Colonic mucosa (tissue), 4 donors: ENCODE measurements at places on chromosomes 16 and 17. TPM values are rescaled to one million over a fixed set of nuclear protein-coding genes. Genes with fewer than 3 reads are reported as not detected.
A peak's percentile ranks its signal among the peaks of the same experiment; 100 is the strongest.

GRCh38 chr16:81195885-81196534 lies 42.5 kb upstream of the BCO1 start:
- H3K27me3 ChIP-seq = no peaks in the 10 kb centered on the region
- no peak for DNase-seq
- no peaks in the 10 kb centered on the region for H3K4me1 ChIP-seq
- no peak overlapping the region for H3K27ac ChIP-seq

GRCh38 chr17:81578561-81579225 lies 26.5 kb upstream of the FAAP100 start:
- no peak overlapping the region for H3K4me3 ChIP-seq
- H3K36me3 ChIP-seq = no peaks in the 10 kb centered on the region
- H3K27ac ChIP-seq = no peak overlapping the region
- no peaks in the 10 kb centered on the region for H3K27me3 ChIP-seq
- no peak for DNase-seq
- no peaks in the 10 kb centered on the region for H3K4me1 ChIP-seq

GRCh38 chr16:69724414-69724873 lies 1.9 kb downstream of the NQO1 start:
- no peaks in the 10 kb centered on the region for H3K27me3 ChIP-seq
- no peak for DNase-seq
- no peaks in the 10 kb centered on the region for H3K36me3 ChIP-seq

DNA sequence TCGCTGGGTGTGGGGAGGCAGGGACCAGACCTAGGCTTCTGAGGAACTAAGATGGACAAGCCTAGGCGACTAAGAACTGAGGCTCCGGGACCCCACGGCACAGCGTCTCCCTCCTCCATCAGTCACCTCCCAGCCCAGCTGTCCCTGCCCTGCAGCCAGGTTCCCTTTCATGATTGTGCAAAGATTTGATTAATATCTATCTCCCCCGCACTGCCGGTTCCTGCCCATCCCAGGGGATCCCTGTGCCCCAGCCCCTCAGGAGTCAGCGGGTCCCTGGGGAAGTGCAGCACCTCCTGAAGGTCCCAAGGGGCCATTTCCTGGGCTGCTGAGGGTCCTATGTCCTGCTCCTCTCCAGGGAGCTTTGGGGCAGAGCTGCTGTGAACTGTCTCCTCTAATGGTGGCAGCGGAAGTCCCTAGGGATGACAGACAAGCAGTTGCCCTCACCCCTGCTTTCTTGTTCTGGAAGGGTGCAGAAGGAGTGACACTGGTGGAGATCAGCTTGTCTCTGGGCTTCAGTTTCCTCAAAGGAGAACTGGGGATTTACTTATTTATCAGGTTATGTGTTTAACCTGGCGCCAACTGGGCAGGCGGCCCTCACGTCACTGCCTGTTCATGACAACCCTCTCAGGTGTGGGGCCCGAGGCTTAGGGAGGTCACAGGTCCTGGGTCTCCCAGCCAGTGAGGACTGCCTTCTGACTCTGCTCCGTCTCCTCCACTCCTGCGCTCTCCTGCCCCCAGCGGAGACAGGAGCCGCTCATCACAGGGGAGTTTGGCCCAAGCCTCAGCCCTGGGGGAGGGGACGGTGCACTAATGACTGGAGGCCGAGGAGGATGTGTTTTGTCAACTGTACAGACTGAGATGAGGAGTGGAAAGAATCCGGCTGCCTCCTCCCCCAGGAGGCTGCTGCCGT lies 1.9 kb upstream of the C16orf74 start:
- DNase-seq = no peak
- no peak overlapping the region for H3K4me3 ChIP-seq
- H3K27me3 ChIP-seq = peaks cover 30% of the 10 kb centered on the region
- no peaks in the 10 kb centered on the region for H3K36me3 ChIP-seq
- no peak overlapping the region for H3K27ac ChIP-seq

- DNase-seq = no peak
- H3K36me3 ChIP-seq = no peaks in the 10 kb centered on the region
- H3K27me3 ChIP-seq = no peaks in the 10 kb centered on the region
- H3K4me1 ChIP-seq = no peaks in the 10 kb centered on the region
These were observed 372.2 kb upstream of the CDH11 start for GRCh38 chr16:65494080-65494479.

- H3K4me3 ChIP-seq = no peak overlapping the region
- peaks cover 10% of the 10 kb centered on the region for H3K4me1 ChIP-seq
- no peak for DNase-seq
- H3K27me3 ChIP-seq = no peaks in the 10 kb centered on the region
These were observed 13.0 kb upstream of the KRT19 start for GRCh38 chr17:41540921-41541625.

DNA sequence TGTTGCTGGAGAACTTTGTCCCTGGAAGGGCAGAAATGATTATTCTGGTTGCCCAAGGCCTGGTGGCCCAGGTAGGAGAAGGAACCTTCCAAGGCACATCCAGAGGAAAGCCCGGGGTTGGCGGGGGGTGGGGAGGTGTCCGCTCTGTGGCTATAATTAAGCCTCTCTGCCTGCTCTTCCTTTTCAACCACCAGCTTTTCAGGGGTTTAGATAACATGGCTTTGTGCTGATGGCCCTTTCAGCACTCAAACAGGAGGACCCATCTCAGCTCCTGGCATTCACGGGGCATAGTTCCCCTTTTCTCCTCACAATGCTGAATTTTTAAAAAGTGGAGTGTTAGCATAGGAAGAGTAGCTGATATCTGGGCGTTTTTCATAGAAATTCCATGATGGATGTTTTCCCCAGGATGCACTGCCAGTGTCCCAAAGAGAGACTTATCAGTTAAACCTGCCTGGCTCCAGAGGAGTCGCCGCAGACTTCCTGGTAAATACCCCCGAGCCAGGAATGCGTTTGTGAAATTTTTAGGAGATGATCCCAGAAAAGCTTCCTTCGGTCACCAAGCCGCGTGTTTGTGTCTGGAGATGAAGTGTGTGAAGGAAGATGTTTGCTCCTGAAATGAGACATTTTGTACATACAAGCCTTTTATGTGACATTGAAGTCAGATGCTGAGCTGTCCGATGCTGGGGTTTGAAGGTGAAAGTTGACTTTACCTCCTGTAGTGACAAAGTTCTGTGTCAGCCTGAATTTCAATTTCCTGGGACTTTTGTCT lies 188.5 kb downstream of the MSI2 start:
- H3K36me3 ChIP-seq = no peaks in the 10 kb centered on the region
- no peaks in the 10 kb centered on the region for H3K27me3 ChIP-seq
- no peak overlapping the region for H3K4me3 ChIP-seq
- H3K4me1 ChIP-seq = peaks cover 8% of the 10 kb centered on the region

GP1BA gene
- total RNA-seq = not detected

GRCh38 chr16:1633310-1633709 lies 21.1 kb downstream of the CRAMP1 start:
- H3K4me1 ChIP-seq = no peaks in the 10 kb centered on the region
- no peaks in the 10 kb centered on the region for H3K27me3 ChIP-seq
- H3K4me3 ChIP-seq = no peak overlapping the region

GRCh38 chr17:75844530-75845057 lies 390 bp upstream of the UNC13D start:
- peak overlapping the region; percentile 26 for H3K4me3 ChIP-seq
- H3K27ac ChIP-seq = peak overlapping the region; percentile 72
- no peaks in the 10 kb centered on the region for H3K27me3 ChIP-seq
- H3K36me3 ChIP-seq = peaks cover 17% of the 10 kb centered on the region
- peak; percentile 85 for DNase-seq
- H3K4me1 ChIP-seq = peaks cover 23% of the 10 kb centered on the region

EVPL gene
- total RNA-seq = 31.1 TPM

EPX gene
- not detected for total RNA-seq

RNU2-1 gene
- 2,735 TPM for total RNA-seq

LPO gene
- not detected for total RNA-seq

ZNF771 gene
- total RNA-seq = 6.5 TPM

- no peaks in the 10 kb centered on the region for H3K36me3 ChIP-seq
- no peak overlapping the region for H3K4me3 ChIP-seq
- DNase-seq = no peak
- no peaks in the 10 kb centered on the region for H3K4me1 ChIP-seq
These were observed 109.6 kb upstream of the GOT2 start for GRCh38 chr16:58843675-58844074.

ABCA8 gene
- total RNA-seq = 6.8 TPM

SLC13A2 gene
- total RNA-seq = 40.5 TPM

DNA sequence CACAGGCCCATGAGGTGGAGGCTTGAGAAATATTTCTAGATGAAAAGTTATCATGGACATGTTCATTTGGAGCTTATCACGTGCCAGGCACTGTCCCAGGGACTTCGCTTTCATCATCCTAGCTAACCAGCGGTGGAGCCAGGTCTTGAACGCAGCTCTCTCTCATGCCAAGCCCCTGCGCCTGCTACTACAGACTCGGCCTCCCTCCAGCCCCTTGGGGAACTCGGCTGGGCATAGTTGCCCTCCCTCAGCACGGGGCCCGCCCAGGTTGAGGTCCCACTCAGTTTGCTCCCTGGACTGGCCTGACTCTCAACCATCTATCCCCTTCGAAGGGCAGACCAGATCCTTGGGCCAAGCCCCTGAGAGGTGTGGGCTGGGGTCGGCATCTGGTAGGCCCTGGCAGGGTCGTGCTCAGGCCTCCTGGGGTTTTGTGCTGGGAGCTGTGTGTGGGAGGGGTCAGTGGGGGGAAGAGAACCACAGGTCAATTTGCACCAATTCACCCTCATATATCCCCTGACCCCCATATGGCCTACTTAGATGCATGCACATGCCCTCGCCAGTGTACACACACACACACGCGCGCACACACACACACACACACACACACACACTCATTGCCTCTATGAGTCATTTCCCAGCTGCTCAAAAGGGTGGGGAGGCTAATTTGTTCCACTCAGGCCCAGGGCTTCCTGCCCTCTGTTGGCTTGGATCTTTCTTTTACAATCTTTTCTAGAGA lies 12.1 kb upstream of the SCN4A start:
- peak overlapping the region; percentile 55 for H3K27ac ChIP-seq
- no peaks in the 10 kb centered on the region for H3K27me3 ChIP-seq

GRCh38 chr16:78780808-78781207 lies 681.4 kb downstream of the WWOX start:
- no peak overlapping the region for H3K4me3 ChIP-seq
- DNase-seq = no peak
- H3K27ac ChIP-seq = no peak overlapping the region
- no peaks in the 10 kb centered on the region for H3K36me3 ChIP-seq
- H3K4me1 ChIP-seq = no peaks in the 10 kb centered on the region
- no peaks in the 10 kb centered on the region for H3K27me3 ChIP-seq

TNFRSF17 gene
- 4.2 TPM for total RNA-seq

DNA sequence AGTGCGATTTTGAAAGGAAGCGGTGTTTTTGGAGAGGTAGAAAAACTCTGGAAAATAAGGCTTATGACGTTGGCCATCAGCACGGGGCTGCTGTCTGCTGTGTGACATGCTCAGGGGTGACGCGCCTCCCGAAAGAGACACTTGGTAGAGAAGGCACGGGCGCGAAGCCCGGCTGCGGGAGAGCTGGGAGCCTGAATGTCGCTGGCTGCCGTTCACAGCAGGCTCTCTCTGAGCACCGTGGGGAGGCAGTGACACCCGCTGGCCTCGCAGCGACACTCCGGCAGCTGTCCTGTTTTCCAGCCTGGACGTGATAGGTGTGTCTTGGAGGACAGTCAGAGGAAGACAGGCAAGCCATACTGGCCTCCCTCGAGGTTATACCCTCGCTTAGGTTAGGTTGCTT lies 759.1 kb upstream of the RBFOX1 start:
- no peaks in the 10 kb centered on the region for H3K36me3 ChIP-seq
- DNase-seq = peak; percentile 22
- H3K27me3 ChIP-seq = no peaks in the 10 kb centered on the region
- H3K4me1 ChIP-seq = no peaks in the 10 kb centered on the region
- H3K27ac ChIP-seq = no peak overlapping the region
- no peak overlapping the region for H3K4me3 ChIP-seq

DHX58 gene
- 11.3 TPM for total RNA-seq

CD300H gene
- total RNA-seq = 0.45 TPM

- H3K36me3 ChIP-seq = no peaks in the 10 kb centered on the region
- no peaks in the 10 kb centered on the region for H3K27me3 ChIP-seq
- no peak for DNase-seq
- no peaks in the 10 kb centered on the region for H3K4me1 ChIP-seq
- no peak overlapping the region for H3K4me3 ChIP-seq
These were observed 605.0 kb downstream of the WWOX start for GRCh38 chr16:78704416-78704815.

DNA sequence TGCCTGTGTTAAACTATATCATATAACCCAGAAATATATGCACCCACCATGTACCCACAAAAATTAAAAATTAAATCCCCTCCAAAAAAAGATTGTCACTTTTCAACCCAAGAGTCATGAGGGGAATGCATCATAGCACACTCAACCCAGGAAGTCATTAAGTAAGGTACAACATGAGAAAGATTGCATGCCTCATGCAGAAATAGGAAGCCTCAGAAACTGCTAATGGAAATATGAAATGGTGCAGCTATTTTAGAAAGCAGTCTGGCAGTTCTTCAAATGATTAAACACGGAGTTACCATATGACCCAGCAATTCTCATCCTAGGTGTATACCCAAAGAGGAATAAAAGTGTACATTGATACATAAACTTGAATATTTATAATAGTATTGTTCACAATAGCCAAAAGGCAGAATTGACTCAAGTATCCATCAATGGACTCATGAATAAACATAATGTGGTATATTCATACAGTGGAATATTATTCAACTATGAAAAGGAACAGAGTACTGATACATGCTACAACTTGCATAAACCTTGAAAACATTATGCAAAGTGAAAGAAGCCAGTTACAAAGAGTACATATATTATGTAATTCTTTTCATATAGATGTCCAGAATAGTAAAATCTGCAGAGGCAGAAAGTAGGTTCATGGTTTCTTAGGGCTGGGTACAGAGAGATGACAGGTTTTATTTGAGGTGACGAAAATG lies 70.4 kb downstream of the TMEM100 start:
- no peak overlapping the region for H3K27ac ChIP-seq
- H3K27me3 ChIP-seq = no peaks in the 10 kb centered on the region
- DNase-seq = no peak
- H3K4me1 ChIP-seq = no peaks in the 10 kb centered on the region

DNA sequence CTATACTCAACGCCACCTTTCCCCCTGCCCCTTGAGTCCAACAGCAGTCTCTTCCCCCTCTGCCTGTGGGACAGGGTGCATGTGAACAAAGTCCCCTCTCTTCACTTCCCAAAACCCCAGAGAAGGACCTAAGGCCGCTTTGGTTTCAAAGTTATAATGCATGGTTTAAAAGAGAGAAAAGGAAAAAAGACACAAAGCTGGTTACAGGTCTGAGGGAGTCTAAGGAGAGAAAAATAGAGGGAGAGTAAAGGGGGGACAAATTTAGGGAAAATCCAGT lies 1.1 kb upstream of the GABARAP start:
- no peaks in the 10 kb centered on the region for H3K27me3 ChIP-seq
- peaks cover 14% of the 10 kb centered on the region for H3K4me1 ChIP-seq
- H3K4me3 ChIP-seq = peak overlapping the region; percentile 83
- H3K36me3 ChIP-seq = peaks cover 5% of the 10 kb centered on the region
- peak overlapping the region; percentile 99 for H3K27ac ChIP-seq
